GM20000 (cell line): ENCODE measurements at places on chromosomes 13 and 19.

- no peak for DNase-seq
Observed at GRCh38 chr13:44198826-44199225, 174.8 kb upstream of the SERP2 start.

DNA sequence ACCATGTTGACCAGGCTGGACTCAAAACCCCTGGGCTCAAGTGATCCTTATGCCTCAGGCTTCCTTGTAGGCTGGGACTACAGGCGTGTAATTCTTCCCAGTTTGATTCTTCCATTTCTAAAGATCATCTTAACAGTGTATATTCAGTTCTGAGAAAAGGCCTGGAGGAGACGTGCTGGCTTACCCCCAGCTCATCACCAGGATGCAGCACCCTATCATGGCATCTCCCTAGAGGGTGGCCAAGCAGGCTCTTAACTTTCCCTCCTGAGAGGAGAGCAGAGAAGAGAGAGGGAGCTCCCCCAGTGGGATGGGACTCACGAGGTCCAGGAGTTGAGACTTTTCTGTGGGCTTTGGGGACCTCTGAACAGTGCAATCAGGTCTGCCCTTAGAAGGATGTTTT, 2.1 kb upstream of the TUBA3C start:
- DNase-seq: no peak

GRCh38 chr19:30254158-30254557, 118.0 kb upstream of the ZNF536 start:
- no peak for DNase-seq

DNA sequence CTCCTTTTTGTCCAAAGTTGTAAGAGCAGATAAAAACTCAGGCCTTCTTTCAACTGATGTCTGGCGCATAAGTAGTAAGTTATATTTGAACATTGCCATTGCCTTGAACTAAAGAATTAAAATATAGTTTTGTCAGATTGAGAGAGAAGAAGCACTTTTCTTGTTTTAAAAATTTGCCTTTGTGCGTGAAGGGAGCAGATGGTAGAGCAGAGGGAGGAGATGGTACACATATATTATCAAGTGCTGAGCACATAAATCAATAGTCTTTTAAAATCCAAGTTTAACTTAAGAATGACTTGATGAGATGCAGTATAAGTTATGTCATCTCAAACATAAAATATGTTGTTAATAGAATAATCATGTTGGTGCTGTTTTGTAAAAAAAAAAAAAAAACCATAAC, 504.6 kb upstream of the KLHL1 start:
- no peak for DNase-seq

DNA sequence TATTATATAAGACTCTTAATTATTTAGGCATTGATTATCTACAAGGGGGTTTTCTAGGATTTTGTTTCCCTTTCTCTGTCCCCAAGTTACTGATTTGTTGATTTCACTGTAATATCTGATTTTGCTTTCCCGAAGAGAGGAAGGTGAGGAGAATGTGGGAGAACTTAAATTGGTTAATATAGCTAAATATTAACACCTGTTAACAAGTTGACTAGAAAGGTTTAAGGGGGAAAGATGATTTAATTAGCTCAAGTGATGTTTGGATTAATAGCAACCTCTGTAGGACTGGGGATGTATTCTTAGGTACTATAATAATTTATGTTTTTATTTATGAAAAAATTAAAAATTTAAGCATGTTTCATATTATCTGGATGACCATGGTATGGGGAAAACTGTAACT, 35.1 kb downstream of the SPATA13 start:
- DNase-seq: no peak

DNA sequence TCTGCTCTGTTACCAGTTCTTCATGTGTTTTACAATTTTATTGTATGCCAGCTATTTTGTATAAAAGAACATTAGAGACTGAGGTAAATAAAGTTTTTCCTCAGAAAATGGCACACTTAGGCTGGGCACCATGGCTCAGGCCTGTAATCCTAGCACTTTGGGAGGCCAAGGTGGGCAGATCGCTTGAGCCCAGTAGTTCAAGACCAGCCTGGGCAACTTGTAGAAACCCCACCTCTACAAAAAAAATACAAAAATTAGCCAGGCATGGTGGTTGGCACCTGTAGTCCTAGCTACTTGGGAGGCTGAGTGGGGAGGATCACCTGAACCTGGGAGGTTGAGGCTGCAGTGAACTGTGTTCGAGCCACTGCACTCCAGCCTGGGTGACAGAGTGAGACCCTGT, 32.0 kb downstream of the CCDC8 start:
- DNase-seq: no peak

DNA sequence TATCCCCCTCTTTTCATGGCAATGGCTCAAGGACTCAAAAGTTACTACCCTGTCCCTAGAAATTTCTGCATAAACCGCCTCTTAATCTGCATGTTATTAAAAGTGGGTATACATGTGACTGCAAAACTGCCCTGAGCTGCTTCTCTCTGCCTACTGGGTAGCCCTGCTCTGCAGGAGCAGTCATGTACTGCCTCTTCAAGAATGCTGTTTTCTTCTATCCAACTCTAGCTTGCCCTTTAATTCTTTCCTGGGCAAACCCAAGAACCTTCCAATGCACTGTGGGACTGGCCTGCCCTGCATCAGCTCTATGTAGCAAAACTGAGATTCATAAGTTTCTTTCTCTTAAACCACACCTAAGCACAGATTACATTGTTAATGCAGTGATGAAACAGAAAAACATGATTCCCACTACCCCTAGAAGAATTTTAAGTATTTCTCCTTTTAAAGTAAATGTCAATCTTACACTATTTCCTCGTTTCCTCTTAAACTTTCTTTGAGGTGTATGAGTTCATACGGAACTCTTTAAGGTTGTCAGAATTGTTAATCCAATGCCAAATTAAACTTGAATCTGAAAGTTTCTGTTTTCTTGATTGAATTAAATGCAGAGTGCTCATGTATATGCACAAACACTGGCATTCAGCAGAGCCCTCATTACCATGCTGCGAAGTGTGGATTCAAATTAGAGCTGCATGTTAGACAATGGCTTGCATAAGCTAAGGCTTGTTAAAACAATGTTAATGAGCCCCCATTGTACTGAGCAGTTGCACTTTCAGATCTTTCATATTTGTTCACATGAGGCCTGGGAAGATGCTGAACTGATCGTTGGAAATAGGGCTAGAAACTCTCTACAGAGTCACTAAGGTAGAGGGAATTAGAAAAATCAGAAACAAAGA, 669.9 kb upstream of the PCDH20 start:
- DNase-seq: no peak

- DNase-seq: no peak
Observed at GRCh38 chr19:49823472-49823871, 5.4 kb downstream of the MED25 start.

- no peak for DNase-seq
Observed at GRCh38 chr13:64505336-64505910, 2724.7 kb downstream of the PCDH9 start.

- no peak for DNase-seq
Observed at GRCh38 chr19:10474962-10475451, 28.1 kb downstream of the KEAP1 start.

- no peak for DNase-seq
Observed at GRCh38 chr19:9052894-9053293, 34.0 kb upstream of the OR1M1 start.
